ENCODE measurements at places on chromosomes 6 and 20. TPM values are rescaled to one million over a fixed set of nuclear protein-coding genes. Genes with fewer than 3 reads are reported as not detected.

- no peaks in the 10 kb centered on the region for H3K4me1 ChIP-seq
Observed at GRCh38 chr6:119303164-119303887, 46.2 kb downstream of the MAN1A1 start.

GRCh38 chr6:108968325-108969316 lies 120.4 kb downstream of the ARMC2 start:
- no peaks in the 10 kb centered on the region for H3K27me3 ChIP-seq
- no peak for DNase-seq
- peaks cover 15% of the 10 kb centered on the region for H3K4me1 ChIP-seq
- H3K27ac ChIP-seq: no peak overlapping the region

DNA sequence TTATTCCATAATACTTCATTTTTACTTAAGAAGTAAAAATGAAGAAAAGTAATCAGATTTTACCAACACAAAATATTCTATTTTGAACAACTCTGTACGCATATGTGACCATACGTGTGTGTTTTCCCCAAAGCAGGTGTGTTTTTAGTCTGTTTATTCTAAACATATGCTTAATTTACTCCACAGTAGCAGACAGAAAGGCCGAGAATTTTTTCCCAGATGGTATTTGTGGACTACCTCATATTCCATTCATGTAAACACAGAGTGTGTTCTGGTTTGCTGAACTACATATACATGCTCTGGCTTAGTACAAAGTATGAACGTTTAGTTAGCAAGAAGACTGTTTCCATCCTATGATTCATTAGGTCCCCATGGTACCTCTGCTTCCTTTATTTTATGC lies 233.3 kb upstream of the RUNX2 start:
- H3K36me3 ChIP-seq: no peaks in the 10 kb centered on the region
- no peak overlapping the region for H3K4me3 ChIP-seq
- no peak overlapping the region for H3K27ac ChIP-seq
- no peaks in the 10 kb centered on the region for H3K4me1 ChIP-seq

GRCh38 chr6:35980991-35981645 lies 43.3 kb downstream of the SLC26A8 start:
- no peaks in the 10 kb centered on the region for H3K27me3 ChIP-seq
- H3K27ac ChIP-seq: no peak overlapping the region
- H3K36me3 ChIP-seq: no peaks in the 10 kb centered on the region
- no peaks in the 10 kb centered on the region for H3K4me1 ChIP-seq
- no peak for DNase-seq
- no peak overlapping the region for H3K4me3 ChIP-seq

DNA sequence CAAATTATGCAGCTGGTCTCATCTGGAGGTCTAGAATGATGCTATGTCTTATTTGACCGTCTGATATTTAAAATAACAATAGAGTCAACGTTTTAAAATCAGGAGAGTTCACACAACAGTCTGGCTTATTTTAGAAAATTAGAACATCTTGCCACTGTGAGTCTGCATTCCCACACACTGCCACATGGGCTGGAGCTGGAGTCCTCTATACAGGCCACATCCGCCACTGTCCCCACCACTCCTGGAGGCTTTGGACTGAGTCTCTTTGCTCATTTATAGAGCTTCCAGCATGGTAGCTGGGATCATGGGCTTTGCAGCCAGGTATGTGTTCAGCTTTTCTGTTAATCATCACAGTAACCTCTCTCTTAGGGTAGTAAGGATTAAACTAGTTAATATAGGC lies 68.8 kb upstream of the ZNFX1 start:
- H3K4me1 ChIP-seq: no peaks in the 10 kb centered on the region
- DNase-seq: no peak
- no peaks in the 10 kb centered on the region for H3K36me3 ChIP-seq
- H3K4me3 ChIP-seq: no peak overlapping the region

GRCh38 chr6:28824793-28825731 lies 98.7 kb downstream of the TRIM27 start:
- DNase-seq: peak; percentile 56
- peak overlapping the region; percentile 46 for H3K4me3 ChIP-seq
- H3K4me1 ChIP-seq: peaks cover 11% of the 10 kb centered on the region

DNA sequence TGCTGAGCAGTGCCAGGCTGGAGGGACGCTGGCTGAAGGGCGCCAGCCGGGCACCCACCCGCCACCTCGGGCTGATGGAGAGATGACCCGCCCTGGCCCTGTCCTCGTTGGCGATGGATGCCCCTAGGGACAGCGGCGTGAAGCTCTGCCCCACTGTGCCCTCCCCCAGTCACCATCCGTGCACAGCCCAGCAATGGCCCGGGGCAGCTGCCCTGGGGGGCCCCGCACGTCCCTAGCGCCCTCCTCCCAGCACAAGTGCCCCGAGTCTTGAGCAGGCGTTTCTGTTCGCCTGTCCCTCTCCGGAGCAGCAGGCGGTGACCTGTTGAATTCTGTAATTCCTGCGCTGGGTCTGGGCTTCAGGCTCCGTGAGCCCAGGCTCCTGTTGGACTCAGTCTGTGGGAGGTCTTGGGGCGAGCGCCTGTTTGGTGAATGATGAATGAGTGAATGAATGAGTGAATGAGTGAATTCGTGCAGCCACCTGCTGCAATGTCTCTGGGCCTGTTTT lies 36.8 kb upstream of the CHRNA4 start:
- no peak for DNase-seq
- no peak overlapping the region for H3K4me3 ChIP-seq
- H3K27ac ChIP-seq: no peak overlapping the region
- H3K27me3 ChIP-seq: peaks cover 5% of the 10 kb centered on the region
- H3K36me3 ChIP-seq: no peaks in the 10 kb centered on the region
- H3K4me1 ChIP-seq: peaks cover 9% of the 10 kb centered on the region

DNA sequence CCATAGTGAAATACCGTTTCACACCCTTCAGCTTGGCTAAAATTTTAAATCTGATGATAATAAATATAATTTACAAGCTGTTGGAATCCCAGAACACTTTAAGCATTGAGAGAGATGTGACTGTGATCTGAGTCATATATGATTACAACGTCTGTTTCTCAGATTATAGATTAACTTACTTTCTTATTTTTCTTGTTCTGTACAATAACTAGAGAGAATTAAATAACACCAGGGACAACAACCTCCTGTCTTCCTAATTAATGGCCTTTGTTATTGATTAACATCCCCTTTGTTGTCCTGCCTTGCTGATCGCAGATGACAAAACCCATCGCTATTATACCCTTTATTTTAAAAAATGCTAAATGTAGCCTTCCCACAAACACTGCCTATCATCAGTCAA lies 87.8 kb upstream of the EZR start:
- H3K4me3 ChIP-seq: no peak overlapping the region
- H3K27ac ChIP-seq: no peak overlapping the region
- DNase-seq: no peak
- H3K4me1 ChIP-seq: peaks cover 22% of the 10 kb centered on the region
- no peaks in the 10 kb centered on the region for H3K27me3 ChIP-seq

- peak overlapping the region; percentile 14 for H3K4me3 ChIP-seq
- DNase-seq: peak; percentile 77
- peaks cover 26% of the 10 kb centered on the region for H3K4me1 ChIP-seq
Observed at GRCh38 chr6:582370-582769, 74.5 kb downstream of the HUS1B start.

GPSM3 gene
- 4.5 TPM for total RNA-seq

GRM1 gene
- 0.79 TPM for total RNA-seq

GGT7 gene
- total RNA-seq: 22.3 TPM

MYBL2 gene
- 28.8 TPM for total RNA-seq

GRCh38 chr6:85344996-85345395 lies 104.9 kb upstream of the NT5E start:
- no peak overlapping the region for H3K4me3 ChIP-seq
- H3K4me1 ChIP-seq: no peaks in the 10 kb centered on the region
- DNase-seq: no peak

ROS1 gene
- not detected for total RNA-seq

- H3K27ac ChIP-seq: no peak overlapping the region
- H3K36me3 ChIP-seq: no peaks in the 10 kb centered on the region
- no peak for DNase-seq
- H3K4me3 ChIP-seq: no peak overlapping the region
- H3K4me1 ChIP-seq: peaks cover 44% of the 10 kb centered on the region
Observed at GRCh38 chr6:38272222-38272621, 367.5 kb downstream of the BTBD9 start.

DNA sequence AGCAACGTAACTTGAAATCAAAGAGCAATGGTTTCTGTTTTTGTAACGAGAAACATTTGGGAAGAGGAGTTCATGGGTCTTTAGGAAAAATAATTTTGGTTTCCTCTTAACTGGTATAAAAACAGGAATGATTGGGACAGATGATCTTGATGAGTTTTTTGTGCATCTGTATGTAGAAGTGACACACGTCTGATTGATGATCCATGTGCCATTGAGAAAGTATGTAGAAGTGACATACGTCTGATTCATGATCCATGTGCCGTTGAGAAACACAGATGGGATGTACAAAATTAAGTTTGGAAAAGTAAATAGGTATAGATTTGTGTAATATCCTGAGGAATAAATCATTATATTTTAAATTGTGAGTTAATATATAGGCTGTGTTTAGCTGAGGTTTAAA lies 2.1 kb downstream of the KIAA1586 start:
- peak overlapping the region; percentile 46 for H3K4me3 ChIP-seq
- H3K36me3 ChIP-seq: peaks cover 22% of the 10 kb centered on the region
- no peak for DNase-seq
- peaks cover 18% of the 10 kb centered on the region for H3K4me1 ChIP-seq
- H3K27ac ChIP-seq: no peak overlapping the region

DNA sequence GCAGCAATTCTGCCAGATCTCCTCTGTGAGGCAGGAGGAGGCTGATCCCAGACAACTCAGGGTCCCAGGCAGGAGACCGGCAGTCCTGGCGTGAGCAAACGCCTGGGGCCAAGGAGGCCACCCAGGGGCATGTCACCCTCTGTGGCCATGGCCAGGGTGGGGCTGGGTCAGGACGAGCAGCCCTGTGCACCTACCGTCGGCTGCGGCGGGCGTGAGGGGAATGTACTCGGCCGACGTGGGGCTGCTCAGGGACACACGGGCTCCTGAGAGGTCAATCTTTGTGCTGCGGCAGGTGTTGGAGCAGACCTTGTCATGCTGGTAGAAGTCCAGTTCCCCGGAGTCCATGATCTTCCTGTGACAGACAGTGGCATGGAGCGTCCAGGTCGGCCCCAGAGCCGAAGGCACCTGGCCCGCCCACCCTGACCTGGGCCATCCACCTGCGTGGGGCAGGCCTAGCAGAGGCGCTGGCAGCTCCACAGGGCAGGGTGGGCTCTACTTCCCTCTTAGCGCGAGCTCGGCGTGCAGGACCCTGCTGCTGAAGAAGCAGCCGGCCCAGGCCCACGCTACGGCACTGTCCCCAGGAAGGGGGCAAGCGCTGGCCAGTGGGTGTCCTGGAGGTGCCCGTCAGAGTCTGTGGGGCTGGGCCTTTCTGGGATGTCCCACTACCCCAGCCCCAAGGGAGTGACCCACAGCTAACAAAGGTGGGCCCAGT lies 21.5 kb upstream of the HELZ2 start:
- H3K27ac ChIP-seq: no peak overlapping the region
- H3K27me3 ChIP-seq: no peaks in the 10 kb centered on the region
- no peak for DNase-seq
- no peaks in the 10 kb centered on the region for H3K4me1 ChIP-seq
- H3K4me3 ChIP-seq: no peak overlapping the region
- no peaks in the 10 kb centered on the region for H3K36me3 ChIP-seq

GRCh38 chr6:150195996-150196417 lies 53.2 kb downstream of the PPP1R14C start:
- no peak overlapping the region for H3K27ac ChIP-seq
- H3K27me3 ChIP-seq: no peaks in the 10 kb centered on the region
- peaks cover 7% of the 10 kb centered on the region for H3K4me1 ChIP-seq
- no peak overlapping the region for H3K4me3 ChIP-seq
- no peak for DNase-seq
- H3K36me3 ChIP-seq: no peaks in the 10 kb centered on the region

PABPC1L gene
- 56.3 TPM for total RNA-seq

GRCh38 chr6:39524007-39524406 lies 201.2 kb downstream of the KIF6 start:
- no peak overlapping the region for H3K4me3 ChIP-seq
- no peaks in the 10 kb centered on the region for H3K27me3 ChIP-seq
- no peak for DNase-seq
- no peaks in the 10 kb centered on the region for H3K36me3 ChIP-seq

PREX1 gene
- total RNA-seq: 4.5 TPM

- H3K27me3 ChIP-seq: no peaks in the 10 kb centered on the region
- H3K27ac ChIP-seq: no peak overlapping the region
- DNase-seq: peak; percentile 45
- peak overlapping the region; percentile 91 for H3K4me3 ChIP-seq
- H3K36me3 ChIP-seq: no peaks in the 10 kb centered on the region
Observed at GRCh38 chr6:26311012-26311384, 54.0 kb upstream of the BTN3A2 start.

DNA sequence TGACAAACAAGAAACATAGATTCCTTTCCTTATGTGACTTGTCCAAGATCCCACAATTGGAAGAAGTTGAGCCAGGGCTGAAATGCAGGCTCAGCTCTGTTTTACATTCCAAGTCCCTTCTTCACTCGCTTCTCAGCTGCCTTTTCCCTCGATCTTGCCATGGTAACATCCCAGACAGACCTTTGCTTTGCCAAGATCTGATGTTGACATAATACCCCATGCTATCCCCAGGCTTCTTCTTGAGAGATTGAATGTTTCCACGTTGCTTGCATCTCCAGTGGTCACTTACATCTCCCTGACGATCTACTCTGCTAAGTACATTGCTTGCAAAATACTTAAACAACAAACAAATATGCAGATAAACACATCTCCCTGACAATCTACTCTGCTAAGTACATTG lies 63.5 kb downstream of the TBXT start:
- H3K27me3 ChIP-seq: no peaks in the 10 kb centered on the region
- H3K4me1 ChIP-seq: no peaks in the 10 kb centered on the region
- H3K4me3 ChIP-seq: no peak overlapping the region
- DNase-seq: no peak

RAMACL gene
- 0.56 TPM for total RNA-seq

GRCh38 chr20:63576311-63576710 lies 2.3 kb upstream of the HELZ2 start:
- no peaks in the 10 kb centered on the region for H3K4me1 ChIP-seq
- H3K27me3 ChIP-seq: peaks cover 9% of the 10 kb centered on the region
- no peak for DNase-seq
- no peak overlapping the region for H3K27ac ChIP-seq

DNA sequence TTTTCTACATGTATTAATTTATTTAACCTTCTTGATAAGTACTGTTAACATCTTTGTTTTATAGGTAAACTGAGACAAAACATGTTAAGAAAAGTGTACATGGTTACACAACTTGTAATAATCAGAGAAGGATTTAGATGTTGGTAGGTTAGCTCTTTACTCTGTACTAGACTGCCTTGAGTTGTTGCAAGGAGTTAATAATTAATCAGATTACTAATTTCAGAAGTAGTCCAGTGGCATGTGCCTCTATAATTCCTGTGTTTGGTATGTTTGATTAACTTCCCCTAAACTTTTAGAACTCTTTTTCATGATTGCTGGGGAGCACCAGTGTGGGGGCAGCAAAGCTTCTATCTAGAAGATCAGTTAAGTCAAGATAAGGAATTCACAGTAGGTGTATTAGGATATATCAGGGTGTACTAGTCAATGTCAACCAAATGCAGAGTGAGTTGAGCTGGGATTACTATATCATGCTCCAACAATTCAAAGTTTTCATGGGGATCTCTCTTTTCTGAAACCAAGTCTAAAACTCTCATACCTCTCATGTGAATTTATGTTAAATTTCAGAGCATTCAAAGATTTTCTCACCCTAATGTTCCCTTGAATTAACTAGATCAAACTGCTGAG lies 129.7 kb upstream of the AHI1 start:
- H3K27ac ChIP-seq: no peak overlapping the region
- no peak overlapping the region for H3K4me3 ChIP-seq
- H3K36me3 ChIP-seq: no peaks in the 10 kb centered on the region
- no peak for DNase-seq
- H3K4me1 ChIP-seq: no peaks in the 10 kb centered on the region

All from neural progenitor cell (in vitro differentiated cells).